Activated naive CD8-positive, alpha-beta T cell treated with anti-CD3 and anti-CD28 coated beads, Interleukin-2, amount 50 U/mL, for 16 hours (primary cell): ENCODE measurements at places on chromosomes 12 and 14.

DNA sequence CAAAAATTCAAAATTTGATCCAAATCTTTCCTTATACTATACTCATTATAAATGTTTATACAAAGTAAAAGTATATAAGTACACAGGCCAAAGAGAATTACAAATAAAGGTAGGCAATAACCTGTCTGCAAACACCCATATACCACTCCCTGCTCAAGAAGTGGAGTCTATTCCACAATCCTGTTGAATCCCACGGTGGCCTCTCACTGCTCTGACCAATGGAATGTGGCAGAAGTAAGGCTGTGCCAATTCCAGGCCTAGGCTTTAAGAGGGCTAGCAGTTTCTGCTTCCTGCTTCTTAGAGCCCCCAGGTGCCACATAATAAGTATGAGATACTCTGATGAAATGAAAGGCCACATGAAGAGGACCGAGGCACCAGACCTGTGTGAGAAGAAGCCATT lies 79.8 kb upstream of the CFL2 start:
- no peak for DNase-seq

DNA sequence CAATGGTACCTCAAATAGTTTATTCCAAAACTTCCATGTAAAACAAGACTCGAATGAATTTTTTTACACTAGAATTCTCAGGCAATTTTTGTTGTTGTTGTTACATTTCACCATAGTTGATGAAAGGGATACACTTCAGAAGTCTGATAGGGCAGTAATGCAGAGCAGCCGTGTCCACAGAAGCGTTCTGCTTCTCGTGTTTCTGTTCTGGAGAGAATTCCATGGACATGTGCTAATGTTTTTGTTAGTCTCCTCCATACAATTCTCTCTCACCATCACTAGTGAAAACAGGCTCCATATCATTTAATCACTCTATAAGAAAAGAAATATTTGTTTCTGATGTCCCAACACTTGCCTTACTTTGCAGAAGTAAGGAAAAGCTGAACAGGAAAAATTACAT lies 606.1 kb downstream of the SLC16A7 start:
- DNase-seq: no peak

- no peak for DNase-seq
Measured at GRCh38 chr12:58254463-58255100, 313.2 kb downstream of the ATP23 start.

GRCh38 chr12:115044073-115044472 lies 360.1 kb upstream of the TBX3 start:
- no peak for DNase-seq
